Osteocyte (in vitro differentiated cells): ENCODE measurements at places on chromosomes 7 and 10. TPM values are rescaled to one million over a fixed set of nuclear protein-coding genes. Genes with fewer than 3 reads are reported as not detected.

DNA sequence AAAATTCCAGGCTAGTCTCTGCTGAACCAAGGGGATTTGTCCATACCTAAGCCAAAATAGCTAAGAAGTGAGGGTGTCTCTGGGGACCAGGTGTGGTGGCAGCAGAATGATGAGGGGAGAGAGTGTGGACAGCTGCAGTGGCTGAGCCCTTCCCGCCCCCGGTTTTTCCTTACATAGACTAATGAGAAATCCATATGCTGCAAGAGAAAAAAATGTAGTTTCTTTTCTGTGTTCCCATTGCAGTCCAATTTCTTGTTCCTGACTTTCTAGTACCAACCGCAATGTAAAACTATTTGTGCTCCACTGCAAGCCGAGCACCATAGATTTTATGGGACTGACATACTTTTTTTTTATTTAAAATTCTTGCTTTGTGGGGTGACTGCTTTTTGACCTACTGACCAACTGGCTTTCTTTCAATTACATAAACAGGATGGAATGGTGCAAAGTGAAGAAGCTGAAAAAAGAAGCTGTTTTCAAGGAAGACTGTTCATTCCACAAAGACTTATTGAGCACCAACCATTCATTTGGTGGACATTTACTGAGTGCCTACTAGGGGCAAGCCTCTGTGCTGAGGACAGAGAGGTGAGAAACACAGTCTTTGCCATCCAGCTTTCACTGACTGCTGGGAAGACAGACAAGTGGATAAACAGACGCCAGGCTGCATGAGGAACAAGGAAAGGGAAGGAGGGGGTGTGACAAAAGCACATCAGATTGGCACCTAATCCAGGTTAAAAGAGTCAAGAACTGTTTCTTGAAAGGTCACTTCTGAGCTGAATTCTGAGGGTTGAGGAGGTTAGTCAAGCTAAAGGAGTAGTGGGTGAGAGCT lies 9.8 kb downstream of the CEP41 start:
- DNase-seq, result no peak

GRCh38 chr7:6453734-6454133 lies 6.0 kb upstream of the DAGLB start:
- no peak for DNase-seq

GRCh38 chr10:94219829-94220228 lies 142.9 kb downstream of the NOC3L start:
- no peak for DNase-seq

GRCh38 chr7:95875519-95875918 lies 103.2 kb downstream of the DYNC1I1 start:
- DNase-seq, result no peak

DNA sequence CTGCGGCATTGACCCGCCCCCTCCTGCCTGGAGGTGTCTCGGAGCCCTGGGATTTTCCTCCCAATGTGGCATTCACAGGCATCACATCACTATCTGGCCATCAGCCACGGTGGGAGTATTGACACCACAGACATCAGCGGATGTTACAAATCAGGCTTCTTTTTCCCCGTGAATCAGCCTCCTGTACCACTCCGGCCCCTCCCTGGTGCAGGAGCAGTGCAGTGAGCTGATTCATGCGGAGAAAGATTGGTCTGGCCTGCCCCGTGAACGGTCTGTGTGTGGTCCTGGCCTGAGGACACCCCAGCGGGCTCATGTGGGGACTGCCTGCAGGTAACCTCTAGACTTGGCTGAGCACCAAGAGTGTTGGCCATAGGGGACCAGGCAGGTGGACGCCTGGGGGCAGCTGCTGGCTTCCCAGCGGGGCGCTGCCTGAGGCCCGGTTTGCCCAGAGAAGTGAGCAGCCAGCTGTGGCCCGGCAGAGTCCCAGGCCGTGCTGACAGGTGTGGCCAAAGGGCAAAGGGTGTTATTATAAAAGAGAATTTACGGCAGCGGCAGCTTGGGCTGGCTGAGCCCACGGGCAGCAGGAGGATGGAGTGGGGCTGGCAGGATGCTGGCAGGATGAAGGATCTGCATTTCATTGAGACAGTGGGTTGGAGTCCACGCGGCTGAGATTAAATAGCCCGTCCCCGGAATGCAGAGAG lies 32.1 kb upstream of the GNA12 start:
- no peak for DNase-seq

GRCh38 chr7:6226194-6226799 lies 46.1 kb downstream of the CYTH3 start:
- no peak for DNase-seq

DNA sequence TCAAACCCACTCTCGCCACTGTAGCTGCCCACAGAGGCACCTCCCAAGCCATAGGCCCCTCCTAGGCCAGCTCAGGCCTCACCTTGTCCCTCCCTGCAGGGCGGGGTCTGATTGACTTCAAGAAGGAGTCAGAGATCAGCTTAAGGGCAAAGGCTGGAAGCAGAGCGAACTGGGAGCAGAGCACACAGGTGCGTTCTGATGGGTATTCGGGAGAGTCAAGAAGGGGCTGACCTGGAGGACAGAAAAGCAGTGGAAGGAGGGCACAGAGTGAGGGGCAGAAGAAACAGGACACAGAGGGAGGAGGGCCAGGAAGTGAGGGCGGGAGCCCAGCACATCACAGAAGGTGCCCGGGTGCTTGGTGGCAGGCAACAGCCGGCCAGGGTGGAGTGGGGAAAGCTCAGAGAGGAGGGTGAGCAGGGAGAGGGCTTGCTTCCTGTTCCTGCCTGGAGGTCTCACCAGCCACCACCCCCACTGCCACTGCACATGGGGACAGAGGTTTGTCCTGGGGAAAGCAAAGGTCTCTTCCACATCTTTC lies at the start of gene AOC1:
Gene AOC1 (plus strand): TSS at position 147 of the 535 bp plus-strand sequence. CDS start 3,954 bp downstream, outside the sequence.
- DNase-seq, result peak; percentile 60

GRCh38 chr10:61541960-61542359 lies 88.8 kb upstream of the TMEM26 start:
- DNase-seq, result no peak

GRCh38 chr7:45988405-45989057 lies 67.5 kb upstream of the IGFBP3 start:
- DNase-seq, result peak; percentile 34

DNA sequence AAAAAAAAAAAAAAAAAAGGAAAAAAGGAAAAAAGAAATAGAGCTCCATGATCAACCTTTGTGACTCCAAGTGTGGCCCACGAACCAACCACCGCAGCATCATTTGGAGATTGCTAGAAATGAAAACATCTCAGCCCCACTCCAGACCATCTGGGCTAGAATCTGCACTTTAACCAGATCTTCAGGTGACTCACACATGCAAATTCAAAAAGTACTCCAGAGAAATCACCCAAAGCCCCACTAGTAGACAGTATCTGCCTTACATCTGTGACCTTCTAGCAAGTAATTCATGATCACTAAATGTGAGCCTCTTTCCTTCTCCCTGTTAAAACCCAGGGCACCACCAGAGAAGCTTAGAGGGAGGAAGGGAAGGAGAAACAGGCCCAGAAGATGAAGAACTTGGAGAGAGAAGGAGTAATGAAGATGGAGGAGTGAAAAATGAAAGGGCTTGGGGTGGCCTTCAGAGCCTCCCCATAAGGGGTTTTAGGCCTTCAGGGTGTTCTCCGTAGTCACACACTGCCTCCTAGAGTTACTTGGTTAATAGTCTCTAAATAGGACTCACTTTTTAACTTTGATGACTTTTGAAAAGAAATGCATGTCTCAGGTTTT lies 94.0 kb downstream of the SLC37A3 start:
- no peak for DNase-seq

DNA sequence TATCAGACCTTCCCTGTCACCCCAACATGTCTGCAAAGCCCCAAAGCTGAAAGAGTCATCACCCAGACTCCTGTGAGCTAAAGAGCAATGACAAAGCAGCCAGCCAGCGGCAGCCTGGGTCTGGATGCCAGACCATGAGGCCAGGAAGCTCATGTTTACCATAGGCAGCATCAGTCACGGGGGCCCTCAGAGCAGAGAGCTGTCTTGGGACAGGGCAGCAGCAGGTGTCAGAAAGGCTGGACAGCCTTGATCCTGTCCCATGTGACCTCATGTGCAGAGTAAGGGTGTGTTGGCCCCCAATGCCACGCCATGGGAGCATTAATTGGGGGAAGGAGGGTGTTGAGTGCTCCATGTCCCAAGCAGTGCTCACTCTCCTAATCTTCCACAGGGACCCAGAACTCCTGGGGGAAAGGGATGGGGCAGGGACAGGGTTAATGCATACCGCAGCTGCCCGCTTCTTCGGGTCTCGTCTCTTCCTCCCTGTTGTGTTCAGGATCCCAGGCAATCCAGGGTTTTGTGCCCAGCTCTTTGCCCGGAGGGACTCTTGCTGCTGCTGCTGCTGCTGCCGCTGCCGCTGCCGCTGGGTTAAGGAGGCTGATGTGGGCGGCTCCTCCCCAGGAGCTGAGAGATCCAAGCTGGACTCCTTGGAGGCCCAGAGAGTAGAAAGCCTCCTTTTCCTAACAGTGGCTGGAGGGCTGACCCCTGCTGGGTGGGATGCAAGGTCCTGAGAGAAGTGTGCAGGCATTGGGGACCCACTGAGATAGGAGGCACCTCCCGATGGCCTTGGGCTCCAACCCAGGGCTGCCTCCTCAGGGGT lies 7.1 kb downstream of the CCDC201 start:
- no peak for DNase-seq

DNA sequence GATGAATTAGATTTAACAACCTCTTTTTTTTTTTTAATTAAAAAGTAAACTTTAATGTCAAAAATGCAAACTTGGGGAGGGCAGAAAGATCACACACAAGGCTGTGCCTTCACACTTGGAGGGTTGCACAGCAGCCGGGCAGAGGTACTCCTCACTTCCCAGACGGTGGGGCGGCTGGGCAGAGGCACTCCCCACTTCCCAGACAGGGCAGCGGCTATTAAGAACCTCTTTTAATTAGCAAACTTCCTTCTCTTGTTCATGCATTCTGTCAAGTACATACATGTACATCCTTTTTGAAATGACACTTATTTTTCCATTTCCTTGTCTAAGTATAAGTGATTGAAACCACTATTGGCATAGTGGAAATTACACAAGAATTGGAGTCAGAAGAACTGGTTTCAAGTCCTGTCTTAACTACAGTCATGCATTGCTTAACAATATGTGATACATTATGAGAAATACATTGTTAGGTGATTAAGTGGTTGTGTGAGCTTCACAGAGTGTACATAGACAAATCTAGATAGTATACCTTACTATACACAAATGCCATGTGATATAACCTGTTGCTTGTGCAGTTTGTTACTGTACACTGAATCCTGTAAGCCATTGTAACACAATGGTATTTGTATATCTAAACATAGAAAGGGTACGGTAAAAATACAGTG lies 26.5 kb downstream of the BTRC start:
- no peak for DNase-seq

GRCh38 chr7:134121632-134122139 lies 5.5 kb upstream of the LRGUK start:
- DNase-seq, result no peak

DNA sequence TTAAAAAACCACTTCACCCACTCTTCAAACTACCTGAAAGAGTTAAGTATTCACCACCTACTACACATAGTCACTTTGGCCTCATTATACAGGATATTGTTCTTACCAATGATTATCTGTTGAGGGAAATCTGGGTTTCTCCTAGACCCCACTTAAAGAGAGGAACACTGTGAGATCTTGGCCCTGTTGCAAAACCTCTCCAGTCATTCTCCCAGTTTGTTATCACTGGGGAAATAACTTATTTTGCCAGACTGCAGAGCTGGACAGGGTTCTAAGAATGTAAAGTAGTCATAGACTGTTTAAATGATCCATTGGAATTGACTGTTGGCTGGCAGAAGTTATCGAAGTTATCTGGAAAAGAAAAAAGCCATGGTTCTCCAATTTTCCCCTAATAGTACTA lies 143.8 kb downstream of the HGF start:
- DNase-seq, result no peak

DNA sequence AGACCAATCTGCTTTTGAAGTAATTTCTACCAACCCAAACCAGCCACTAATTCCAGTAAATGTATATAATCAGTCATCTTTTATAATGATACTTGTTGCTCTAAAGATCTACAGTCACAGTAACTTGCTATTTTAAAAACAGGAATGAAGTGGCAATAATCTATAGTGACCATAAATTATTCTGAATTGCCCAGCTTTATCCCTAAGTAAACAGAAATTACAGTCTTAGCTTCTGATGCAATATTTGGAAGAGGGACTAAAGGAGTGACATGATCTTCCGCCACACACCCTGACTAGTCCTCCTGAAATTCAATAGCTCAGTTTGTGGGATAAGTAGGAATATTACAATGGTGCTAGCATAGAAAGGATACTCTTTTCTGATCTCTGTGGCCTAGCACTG lies 96.1 kb downstream of the ATE1 start:
- DNase-seq, result no peak

NRP1 gene
- total RNA-seq, result 208 and 222 TPM in 2 replicates

TMEM236 gene
- 0.08 and 0.11 TPM in 2 replicates for total RNA-seq

STX1A gene
- total RNA-seq, result 21.7 and 24.0 TPM in 2 replicates

GPR15LG gene
- total RNA-seq, result not detected in 2 replicates

TMEM196 gene
- not detected in 2 replicates for total RNA-seq

SPOCK2 gene
- total RNA-seq, result 0.54 and 0.73 TPM in 2 replicates

LIPN gene
- not detected in 2 replicates for total RNA-seq
